Amniotic stem cell (primary cell): ENCODE measurements at places on chromosomes 2 and 18.

GRCh38 chr18:33836564-33836963, 258.5 kb downstream of the ASXL3 start:
- DNase-seq = no peak

DNA sequence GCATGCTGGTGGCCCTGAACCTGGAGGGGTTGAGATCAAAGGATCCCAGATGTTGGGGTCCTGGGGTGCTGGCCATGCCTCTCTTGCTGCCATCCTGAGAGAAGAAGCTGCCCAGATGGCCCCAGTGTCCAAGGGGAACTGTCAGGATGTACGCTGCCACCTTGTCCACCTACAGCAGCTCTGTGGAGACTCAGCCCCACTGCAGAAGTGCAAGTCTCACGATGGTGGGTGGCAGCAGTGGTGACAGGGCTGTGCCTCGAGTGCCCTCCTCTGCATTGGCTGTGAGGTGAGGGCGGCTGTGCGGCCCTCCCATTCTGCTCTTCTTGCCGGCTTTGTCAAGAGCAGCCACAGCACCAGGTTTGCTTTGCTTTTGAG, 24.7 kb downstream of the ODC1 start:
- no peak for DNase-seq

DNA sequence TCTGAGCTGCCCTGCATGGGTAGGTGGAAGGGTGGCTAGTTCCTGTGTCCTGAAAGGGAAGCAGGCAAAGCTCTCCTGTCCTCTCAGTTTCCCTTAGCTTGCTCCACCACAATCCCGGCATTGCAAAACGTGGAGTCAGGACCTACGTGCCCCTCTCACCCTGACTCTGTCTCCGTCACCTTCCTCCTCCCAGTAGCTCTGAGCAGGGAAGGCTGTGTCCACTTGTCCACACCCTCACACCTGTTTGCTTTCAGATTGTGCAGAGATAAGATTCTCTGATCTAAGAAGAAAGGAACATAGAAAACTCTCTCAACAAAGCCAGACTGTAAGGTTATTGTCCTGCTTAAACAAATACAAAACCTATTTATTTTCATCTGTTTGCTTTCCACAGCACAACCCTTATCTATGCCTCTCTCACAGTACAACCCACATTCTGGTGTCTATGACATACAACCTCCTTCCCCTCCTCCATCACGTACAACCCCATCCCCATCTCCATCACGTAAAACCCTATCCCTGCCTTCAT, 79.0 kb downstream of the ALPK2 start:
- no peak for DNase-seq

DNA sequence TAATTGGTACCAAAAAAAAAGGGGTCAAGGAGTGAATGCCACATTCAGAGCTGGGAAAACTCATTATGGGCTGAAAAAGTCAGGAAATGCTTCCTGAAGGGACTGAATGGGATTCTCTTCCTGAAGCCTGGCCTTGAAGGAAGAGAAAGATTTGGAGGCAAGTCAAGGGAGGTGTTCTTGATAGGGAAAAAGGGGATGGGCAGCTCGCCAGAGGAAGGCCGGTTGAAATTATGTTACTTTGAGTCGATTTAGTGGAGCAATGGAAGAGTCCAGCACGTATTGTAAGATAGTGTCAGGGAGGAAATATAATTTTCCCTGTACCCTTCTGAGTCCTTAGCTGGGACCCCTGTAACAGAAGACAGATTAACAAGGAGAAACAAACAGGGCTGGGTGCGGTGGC, 115.3 kb upstream of the STPG4 start:
- DNase-seq = no peak

- no peak for DNase-seq
Observed at GRCh38 chr18:8416212-8417019, 192.8 kb upstream of the RAB12 start.

DNA sequence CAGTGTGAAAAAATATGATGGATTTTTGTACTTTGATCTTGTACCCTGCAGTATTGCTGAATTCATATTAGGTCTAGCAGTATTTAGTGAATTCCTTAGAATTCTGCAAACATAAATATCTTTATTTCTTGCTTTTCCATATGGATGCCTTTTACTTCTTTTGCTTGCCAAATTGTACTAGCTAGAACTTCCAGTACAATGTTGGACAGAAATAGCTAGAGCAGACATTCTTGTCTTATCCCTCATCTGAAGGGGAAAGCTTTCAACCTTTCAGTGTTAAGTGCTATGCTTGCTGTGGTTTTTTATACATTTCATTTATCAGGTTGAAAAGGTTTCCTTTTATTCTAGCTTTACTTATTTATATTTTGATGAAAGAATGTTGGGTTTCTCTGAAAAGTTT, 1321.9 kb upstream of the CHAC2 start:
- DNase-seq = no peak

DNA sequence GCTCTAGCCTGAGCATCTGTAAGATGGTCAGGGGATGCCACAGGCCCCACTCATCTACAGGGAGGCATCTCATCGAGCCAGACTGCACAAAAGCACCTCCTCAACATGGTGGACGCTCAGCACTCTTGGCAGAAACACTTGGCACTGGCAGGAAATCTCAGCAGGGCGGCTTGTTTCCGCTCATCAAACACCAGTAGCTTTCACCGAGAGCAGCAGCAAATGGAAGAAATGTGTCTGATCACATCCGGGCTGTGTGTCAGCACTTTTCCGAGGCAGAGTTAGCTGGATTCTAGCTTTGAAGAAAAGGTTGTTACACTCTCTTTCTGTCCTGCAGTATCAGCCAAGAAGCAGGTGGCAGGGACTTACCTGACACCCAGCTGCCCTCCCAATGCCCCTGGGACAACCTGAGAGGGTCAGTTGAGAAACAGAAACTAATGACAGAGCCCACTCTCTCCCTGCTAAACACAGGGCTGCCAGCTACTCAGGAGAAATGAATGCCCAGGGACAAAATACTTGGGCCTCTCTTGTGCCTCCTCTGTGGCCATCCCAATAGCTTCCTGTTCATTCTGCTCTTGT, 68.9 kb upstream of the FZD7 start:
- no peak for DNase-seq

DNA sequence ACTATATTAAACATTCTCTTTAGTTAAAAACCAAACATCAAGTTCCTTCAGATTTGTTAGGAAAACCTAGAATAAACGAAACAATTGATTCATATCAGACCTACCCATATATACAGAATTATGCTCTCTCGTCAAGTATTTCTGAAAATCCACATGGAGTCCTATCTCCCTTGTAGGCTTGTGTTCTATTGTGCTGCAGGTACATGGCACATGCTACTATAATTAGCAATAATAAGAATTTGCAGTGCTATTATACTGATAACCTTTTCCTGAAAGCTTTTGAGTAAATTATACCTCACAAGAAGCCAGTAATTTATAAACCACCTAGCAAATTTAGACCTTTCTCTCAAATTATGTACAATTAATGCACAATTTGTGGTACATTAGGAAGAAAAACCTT, 158.6 kb upstream of the STK17B start:
- DNase-seq = no peak

- no peak for DNase-seq
Observed at GRCh38 chr18:25921677-25922421, 168.6 kb downstream of the SS18 start.

- DNase-seq = no peak
Observed at GRCh38 chr18:63318889-63319382, 633 bp downstream of the BCL2 start.

DNA sequence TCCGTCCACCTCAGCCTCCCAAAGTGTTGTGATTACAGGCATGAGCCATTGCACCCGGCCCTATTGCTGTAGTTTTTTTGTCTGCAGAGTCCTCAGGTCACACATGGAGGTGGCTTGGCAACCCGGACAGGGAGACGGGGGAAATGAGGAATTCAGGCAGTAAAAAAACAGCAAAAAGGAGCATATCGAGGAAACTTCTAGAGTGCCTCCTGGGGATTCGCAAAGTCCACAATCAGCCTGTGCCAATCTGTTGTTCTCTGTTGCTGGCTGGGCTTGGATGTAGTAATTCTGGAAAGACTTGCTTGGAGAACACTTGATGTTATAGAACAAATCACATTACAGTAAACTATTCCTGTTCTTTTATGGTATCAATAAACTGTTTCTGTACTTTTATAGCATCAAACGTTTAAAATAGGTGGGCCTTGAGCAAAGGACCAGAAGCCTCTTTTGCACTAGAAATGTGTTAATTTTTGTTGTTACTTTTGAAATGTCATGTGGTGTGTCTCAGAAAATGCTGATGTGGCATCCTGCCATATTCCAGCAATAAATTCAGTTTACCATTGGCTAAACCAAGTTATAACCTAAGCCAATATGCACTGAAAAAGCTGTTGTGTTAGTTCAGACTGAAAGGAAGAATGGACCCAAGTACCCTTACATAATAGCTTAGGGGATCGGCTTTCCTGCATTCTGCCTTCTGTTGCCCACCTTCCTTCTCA, 14.4 kb downstream of the ELAC1 start:
- DNase-seq = no peak

GRCh38 chr2:108627911-108628567, 91.2 kb upstream of the RANBP2 start:
- DNase-seq = no peak
